GM12865 (cell line): ENCODE measurements at places on chromosomes 13 and 19.
A peak's percentile ranks its signal among the peaks of the same experiment; 100 is the strongest.

GRCh38 chr13:108950333-108951010, 321.1 kb downstream of the MYO16 start:
- DNase-seq = no peak

GRCh38 chr13:98080280-98080679, 62.6 kb upstream of the FARP1 start:
- DNase-seq = no peak

- peak; percentile 83 for DNase-seq
Observed at GRCh38 chr19:12666265-12667048, at the start of the genes MAN2B1 and WDR83. TSS of gene MAN2B1 (minus strand) at chr19:12666742. CDS start at chr19:12666701, 41 bp downstream. TSS of gene WDR83 (plus strand) at chr19:12666807. CDS start at chr19:12669791, 2,984 bp downstream.

DNA sequence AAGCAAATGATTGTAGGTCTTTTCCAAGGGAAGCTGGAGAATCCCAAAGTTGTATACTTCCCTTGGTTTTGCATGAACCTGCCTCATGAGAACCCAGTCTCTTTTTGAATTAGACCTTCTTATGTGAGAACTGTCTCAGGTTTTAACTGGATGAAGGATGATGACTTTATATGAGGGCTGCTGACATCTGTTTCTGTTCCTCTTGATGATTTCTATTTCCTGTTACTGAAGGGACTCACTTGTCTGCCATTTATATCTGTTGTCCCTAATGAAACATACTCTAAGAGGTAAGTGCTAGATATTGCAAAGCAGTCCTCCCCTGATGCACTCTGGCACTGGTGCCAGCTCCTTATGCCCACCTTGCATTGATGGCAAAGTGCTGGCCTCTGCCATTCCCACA, 33.6 kb downstream of the ERICH4 start:
- peak; percentile 17 for DNase-seq

GRCh38 chr13:113938246-113938645, 35.6 kb downstream of the C13orf46 start:
- DNase-seq = no peak

DNA sequence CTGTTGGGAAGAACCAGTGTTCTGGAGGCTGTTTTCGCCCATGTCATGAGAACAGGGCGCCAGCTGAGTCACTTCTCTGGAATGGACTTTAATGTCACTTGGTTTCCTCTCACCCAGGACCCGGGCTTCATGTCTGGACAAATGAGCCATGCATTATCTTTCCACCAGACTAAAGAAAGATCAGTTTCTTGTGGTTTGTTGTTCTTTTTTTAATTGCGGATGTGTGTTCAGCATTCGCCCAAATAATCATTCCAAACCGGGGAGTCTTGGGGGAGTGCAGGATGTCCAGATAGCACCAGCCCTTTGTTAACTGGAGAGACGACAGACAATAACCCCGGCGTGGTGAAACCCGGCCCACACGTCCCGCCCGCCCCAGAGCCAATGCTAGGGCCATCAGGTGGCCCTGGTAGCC, 102.5 kb downstream of the COL4A2 start:
- DNase-seq = no peak

GRCh38 chr19:56866538-56866937, 26.0 kb upstream of the PEG3 start:
- no peak for DNase-seq

DNA sequence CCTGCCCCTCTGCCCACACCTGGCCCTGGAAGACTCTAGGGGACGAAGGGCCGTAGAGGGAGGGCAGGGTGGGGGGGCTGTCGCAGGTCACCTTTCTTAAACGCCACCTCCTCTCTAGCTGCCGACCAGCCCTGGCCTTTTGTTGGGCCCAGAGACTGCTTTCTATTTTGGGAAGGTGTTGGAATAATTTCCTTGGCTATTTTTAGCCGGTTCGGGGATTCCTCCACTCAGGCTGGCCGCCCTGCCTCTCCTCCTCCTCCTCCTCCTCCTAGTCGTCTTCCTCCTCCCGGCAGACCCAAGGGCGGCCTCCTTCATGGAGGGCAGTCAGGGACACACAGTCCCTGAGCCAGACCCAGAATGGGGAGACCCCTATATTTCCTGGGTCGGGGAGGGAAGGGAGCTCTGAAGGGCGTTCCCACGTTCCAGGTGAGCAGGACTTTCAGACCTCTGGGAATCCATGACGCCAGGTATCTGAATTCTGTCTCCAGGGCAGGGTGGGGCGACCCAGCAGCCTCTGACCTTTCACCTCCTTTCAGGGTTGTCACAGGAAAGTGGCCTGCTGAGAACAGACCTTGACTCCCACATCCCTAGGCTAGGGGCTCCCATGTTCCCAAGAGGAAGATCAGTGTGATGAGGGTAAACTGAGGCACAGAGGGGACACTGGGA, 19.9 kb downstream of the GADD45B start:
- no peak for DNase-seq

GRCh38 chr13:30972888-30973377, 40.5 kb downstream of the TEX26 start:
- DNase-seq = no peak

DNA sequence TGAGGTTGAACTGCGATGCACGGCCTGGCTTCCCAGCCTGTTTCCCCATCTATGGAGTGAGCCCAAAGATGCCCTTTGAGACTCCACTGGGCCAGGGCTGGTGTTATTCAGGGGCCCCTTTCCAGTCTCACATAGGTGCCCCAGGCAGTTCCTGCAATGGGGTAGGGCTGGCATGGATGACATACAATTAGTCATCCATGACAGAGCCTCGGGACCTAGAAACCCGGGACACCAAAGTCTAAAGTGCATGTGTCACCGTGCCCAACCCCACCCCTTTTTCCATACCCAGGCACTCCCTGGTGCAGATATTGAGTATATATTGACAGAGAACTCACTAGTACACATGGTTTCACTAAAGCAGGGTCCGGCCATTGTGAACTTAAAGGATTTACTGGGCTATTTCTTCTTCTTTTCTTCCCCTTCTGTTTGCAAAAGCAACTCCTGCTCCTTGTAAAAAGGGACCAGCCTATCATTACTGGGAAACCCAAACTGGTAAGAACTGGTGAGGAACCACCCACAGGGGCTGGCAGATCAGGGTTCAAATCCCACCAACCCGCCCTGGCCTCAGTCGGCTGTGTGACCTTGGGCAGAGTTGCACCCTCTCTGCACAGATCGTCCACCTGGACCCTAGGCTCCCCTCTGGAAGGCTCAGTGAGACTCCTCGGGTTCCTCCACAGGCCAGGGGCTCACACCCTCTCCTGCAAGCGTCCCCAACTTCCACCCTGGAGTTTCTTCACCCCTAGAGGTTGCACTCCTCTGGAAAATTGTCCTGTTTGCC, 2.7 kb downstream of the B3GNT3 start:
- DNase-seq = no peak

- DNase-seq = no peak
Observed at GRCh38 chr13:79998381-79998880, 342.5 kb downstream of the SPRY2 start.

- DNase-seq = no peak
Observed at GRCh38 chr13:109913186-109913585, 126.8 kb upstream of the IRS2 start.

- DNase-seq = no peak
Observed at GRCh38 chr19:2770055-2771013, 12.7 kb downstream of the SGTA start.

DNA sequence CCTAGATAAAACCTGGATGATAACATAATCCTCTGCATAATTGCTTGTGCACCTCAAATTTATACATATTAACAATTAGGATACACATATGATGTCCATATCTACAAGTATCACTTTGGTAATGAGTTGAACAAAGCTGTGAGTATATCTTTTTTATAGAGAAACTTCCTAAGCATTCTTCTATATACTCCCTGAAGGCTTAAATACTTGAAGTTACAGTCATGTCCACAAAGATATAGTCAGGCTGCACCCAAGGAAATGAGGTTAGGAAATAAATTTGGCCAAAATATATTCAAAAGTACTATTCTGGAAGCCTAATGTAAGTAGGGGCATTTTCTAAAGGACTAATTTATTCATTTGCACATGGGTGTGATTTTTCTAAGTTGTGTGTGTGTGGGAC, 761.5 kb downstream of the PCDH9 start:
- DNase-seq = no peak
